ENCODE measurements at places on chromosomes 16 and 17.

GRCh38 chr16:11097094-11097786 is 152.9 kb downstream of the CLEC16A start:
- no peak for DNase-seq

- DNase-seq, result no peak
Observed at GRCh38 chr16:25877103-25877502, 185.3 kb downstream of the HS3ST4 start.

DNA sequence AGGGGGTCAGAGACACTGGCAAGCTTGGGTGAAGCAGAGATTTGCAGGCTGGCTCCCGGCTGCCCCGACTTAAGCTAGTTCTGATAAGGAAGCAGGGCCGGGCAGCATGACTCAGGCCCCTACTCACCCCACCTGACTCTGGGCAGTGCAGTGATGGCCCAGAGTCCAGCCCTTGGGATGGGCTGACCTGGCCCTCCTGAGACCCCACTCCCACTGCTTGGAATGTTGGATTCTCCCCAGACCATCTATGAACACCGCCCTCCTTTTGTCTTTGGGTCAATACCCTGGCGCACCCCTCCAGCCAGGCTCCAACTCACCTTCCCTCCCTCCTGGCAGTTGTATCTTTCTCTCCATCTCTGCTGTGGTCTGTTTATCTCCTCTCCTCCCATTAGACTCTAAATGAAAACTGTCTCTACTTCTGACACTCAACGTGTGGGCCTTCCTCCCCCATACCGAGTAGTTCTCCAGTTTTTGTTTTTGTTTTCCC is 21.0 kb downstream of the LGALS3BP start:
- no peak for DNase-seq

GRCh38 chr16:49854796-49855203 is 1.1 kb downstream of the ZNF423 start:
- no peak for DNase-seq

DNA sequence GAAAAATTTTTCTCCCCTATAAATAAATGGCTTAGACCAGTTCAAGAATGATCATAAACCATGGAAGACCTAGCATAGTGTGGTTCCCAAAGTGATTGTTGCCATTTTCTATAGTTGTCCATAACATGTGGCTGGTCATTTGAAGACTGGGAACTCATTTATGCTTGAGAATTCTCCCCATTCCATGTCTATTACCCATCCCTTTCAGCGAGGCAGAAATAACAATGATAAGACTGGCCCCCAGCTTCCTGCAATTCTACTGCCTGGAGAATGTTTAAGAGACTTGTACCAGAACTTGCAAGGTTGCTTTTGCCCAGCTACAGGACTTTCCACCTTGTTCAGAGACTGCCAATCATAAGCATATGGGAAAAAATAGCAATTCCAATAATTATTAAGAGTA is 146.5 kb upstream of the CDH11 start:
- no peak for DNase-seq

- no peak for DNase-seq
Observed at GRCh38 chr16:84234321-84235241, 5.2 kb downstream of the KCNG4 start.

DNA sequence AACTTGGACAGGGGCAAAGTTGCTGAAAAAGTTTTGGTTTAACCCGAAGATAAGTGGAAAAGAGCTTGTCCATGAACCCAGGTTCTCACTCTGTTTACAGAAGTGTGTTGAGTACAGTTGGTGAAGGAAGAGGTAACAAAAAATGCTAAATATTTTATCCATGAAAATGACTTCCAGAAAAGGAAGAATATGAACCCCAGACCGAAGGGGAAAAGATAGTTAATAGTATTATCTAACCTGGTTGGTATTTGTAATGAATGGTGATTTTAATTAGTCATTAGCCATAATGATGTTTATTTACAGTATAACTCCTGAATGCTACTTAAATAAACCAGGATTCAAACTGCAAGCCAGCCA is 574 bp upstream of the TMEM106A start:
- DNase-seq, result no peak

GRCh38 chr17:17761894-17762743 is 74.7 kb downstream of the SREBF1 start:
- DNase-seq, result no peak

- DNase-seq, result no peak
Observed at GRCh38 chr17:44039829-44040635, 25.3 kb upstream of the TMEM101 start.

DNA sequence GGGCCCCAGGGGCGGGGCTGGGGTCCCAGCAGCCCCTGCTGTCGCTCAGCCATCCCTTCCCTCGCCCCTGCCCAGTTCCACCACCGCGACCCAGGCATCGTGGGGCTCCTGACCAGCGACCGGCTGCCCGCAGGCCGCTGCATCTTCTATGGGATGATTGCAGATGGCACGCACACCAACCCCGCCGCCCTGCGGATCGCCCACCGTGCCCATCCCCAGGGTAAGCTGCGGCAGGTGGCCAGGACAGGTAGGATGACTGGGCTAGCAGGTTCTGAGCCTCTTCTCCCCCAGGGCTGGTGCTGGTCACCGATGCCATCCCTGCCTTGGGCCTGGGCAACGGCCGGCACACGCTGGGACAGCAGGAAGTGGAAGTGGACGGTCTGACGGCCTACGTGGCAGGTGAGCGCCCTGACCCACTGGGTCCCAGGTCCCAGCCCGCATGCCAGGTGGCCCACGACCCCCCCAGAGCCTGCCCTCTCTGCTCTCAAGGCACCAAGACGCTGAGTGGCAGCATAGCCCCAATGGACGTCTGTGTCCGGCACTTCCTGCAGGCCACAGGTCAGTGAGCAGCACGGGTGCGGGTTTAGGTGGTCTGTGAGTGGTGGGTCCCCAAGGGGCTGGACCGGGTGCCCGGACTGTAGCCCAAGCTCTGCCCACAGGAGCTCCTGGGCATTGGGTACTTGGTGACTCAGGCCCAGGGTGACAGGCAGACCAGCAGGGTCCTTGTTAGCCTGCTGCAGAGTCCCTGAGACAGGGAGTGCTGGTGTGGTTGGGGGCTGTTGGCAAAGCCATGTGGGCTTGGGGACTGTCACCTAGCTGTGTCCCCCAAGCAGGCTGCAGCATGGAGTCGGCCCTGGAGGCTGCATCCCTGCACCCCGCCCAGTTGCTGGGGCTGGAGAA is 2.8 kb downstream of the CEMP1 start:
- DNase-seq, result no peak

DNA sequence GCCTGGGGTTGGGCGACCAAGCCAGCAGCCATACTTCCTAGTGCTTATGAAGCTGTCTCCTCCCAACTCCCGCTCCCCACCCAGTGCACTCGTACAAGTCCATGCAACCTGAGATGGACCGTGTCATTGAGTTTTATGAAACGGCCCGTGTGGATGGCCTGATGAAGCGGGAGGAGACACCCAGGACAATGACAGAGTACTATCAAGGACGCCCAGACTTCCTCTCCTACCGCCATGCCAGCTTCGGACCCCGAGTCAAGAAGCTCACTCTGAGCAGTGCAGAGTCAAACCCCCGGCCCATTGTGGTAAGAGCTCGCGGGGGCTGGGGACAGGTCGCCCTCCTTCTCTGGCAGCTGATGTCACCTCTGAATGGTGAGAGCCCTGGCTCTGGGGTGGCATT is 11.0 kb upstream of the KATNB1 start:
- no peak for DNase-seq

Data from stimulated activated CD8-positive, alpha-beta memory T cell treated with anti-CD3 and anti-CD28 coated beads, Interleukin-15, amount 100 ng/mL, for 4 hours (primary cell).